Skin of body (tissue), 3 donors: ENCODE measurements at places on chromosomes 16 and 17.

DNA sequence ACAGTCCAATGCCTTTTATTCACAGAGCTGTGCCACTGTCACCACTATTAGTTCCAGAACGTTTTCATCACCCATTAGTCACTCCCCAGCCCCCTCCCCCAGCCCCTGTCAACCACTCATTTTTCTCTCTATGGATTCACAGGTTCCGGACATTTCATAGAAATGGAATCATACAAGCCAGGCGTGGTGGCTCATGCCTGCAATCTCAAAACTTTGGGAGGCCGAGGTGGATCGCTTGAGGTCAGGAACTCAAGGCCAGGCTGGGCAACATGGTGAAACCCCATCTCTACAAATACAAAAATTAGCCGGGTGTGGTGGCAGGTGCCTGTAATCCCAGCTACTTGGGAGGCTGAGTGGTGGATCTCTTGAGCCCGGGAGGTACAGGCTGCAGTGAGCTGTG, 759 bp upstream of the PAM16 start:
- DNase-seq, result no peak

DNA sequence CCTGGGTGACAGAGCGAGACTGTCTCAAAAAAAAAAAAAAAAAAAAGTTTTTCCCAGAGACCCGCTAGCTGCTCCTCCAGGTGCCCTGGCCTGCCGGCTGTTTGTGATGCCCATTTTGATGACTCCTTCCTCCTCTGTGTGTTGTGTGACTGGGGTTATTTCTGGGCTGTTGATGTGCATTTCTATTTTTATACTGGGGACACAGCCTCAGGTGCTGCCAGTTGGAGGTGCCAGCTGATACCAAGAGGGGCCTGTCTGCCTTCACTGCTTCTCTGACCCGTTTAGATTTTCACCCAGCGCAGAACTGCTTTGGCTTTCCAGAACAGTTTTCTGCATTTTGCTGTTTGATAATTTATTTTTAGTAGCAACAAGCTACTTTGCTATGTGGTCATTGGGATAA, 6.7 kb downstream of the PLA2G15 start:
- DNase-seq, result no peak

DNA sequence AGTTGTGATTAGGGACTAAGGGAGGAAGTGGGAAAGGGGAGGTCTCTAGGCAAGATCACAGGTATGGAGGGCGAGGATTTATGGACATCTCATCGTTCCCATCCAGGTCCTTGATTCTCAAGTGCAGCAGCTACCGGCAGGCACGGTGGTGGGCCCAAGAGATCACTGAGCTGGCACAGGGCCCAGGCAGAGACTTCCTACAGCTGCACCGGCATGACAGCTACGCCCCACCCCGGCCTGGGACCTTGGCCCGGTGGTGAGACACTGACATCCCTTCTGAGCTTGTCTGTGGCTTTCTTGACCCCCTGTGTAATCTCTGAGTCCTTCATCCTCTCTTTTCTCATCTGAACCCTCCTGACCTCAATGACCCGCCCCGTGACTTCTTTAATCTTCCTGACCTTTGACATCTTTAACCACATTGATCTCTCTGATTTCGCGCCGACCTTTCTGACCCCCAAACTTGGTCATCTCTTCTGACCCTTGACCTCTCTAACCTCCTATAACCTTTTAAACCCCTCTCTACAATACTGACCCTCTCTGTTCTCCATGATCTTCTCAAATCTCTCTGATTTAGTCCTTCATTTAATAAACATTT, 3.8 kb downstream of the PLD2 start:
- no peak for DNase-seq

DNA sequence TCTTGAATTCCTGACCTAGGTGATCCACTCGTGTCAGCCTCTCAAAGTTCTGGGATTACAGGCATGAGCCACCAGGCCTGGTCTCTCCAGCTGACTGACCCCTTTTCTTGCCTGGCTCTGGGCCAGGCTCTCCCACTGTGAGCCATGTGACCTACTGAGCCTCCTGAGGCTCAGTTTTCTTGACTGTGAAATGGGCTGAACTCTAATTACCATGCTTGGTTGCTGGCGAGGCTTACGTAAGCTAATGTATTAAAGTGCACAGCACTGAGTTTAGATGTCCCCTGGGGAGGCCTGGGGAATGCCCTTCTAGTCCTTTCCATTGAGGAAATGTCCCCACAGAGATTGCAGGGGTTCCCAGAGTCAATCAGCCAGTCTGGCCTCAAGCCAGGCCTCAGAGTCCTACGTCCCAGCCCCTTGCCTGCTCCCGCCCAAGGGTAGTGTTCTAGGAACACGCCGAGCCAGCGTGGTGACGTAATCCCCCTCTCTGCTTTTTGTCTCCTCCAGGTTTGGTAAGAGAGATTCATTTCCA, 45.8 kb upstream of the LGALS9 start:
- DNase-seq, result no peak

- DNase-seq, result no peak
Measured at GRCh38 chr17:29066606-29067005, 23.7 kb downstream of the PIPOX start.

GRCh38 chr16:10992797-10993196, 48.4 kb downstream of the CLEC16A start:
- DNase-seq, result no peak

DNA sequence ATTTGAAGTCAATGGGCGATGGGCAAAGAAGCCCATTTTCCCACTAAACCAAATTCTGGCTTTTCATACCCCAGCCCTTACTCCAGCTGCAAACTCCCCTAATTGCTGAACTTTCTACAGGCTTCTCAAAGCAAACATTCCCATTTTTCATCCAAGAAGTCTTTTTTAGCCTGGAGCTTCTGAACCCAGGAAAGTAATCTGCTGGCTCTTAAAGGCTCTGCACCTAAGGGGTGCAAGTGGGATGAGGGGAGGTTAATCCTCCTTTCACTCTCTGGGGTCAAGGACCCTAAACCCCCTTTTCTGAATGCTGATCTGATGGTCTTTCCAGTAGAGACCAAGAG, 2.4 kb downstream of the HOXB7 start:
- DNase-seq, result no peak

- no peak for DNase-seq
Measured at GRCh38 chr16:86176462-86176861, 277.5 kb downstream of the IRF8 start.

GRCh38 chr17:8467527-8467926, 31.8 kb downstream of the NDEL1 start:
- DNase-seq, result no peak

DNA sequence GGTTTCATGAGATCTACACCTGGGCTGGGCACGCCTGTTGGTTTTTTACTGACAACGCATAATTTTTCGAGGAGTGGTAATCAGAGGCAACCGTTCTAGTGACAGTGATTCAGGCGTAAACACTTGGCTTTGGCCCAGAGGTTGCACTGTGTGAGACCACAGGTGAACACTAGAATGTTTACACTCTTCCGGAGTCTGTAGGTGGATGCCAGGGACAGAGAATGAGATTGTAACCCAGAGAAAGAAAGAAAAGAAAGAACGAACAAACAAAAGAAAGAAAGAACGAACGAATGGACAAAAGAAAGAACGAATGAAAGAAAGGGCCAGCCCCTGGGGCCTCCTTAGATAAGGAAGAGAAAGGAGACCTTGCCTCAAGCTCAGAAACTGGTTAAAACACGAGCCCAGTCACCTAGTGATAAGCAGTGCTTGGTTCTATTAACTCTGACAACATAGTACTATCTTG, 113.2 kb downstream of the PRKCB start:
- no peak for DNase-seq

DNA sequence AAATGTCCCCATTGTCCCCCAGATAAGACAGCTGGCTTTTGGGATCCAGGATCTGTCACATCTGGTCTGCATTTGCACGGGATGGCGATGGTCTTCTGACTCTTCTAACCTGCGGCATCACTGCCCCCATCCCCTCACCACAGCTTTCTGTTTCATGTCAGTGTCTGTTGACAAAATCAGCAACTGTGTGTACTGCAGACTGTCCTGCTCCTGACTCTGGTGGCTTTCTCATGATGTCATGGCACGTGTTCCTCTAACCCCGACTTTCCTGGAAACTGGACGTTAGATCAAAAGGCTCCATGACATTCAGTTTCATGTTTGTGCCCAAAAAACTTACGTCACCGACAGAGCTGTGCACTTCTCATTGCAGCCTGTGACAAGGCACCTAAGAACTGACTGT, 30.1 kb upstream of the CPNE2 start:
- peak; percentile 16 for DNase-seq

DNA sequence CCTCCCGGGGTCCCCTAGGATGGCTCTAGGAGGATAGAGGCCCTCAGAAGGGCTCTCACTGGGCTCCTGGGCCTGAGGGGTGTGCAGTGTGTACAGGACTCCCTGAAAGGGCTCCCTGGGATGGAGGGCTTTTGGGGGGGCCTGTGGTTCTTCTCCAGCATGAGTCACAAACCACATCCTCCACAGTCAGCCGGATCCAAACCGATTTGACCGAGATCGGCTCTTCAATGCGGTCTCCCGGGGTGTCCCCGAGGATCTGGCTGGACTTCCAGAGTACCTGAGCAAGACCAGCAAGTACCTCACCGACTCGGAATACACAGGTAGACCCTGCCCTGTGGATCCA, 4.5 kb downstream of the TRPV2 start:
- DNase-seq, result no peak

DNA sequence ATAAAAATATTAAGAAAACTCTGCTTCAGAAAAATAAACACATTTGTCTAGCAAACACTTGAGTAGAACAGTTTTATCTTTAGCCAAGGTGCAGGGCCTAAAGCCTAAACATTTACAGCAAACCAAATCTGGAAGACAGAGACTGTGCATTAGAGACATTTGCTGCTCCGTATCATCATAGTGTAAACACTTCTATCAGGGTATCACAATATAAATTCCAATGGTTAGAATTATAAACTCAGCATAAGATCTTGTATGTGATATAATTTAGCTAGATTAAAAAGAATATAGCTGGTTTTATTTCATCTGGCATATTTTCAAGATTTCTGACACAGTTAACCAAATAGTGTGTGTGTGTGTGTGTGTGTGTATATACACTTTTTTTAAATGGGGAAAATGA, 133.8 kb upstream of the NACA2 start:
- DNase-seq, result no peak

GRCh38 chr17:77636835-77637817, 321.4 kb upstream of the TNRC6C start:
- DNase-seq, result no peak

DNA sequence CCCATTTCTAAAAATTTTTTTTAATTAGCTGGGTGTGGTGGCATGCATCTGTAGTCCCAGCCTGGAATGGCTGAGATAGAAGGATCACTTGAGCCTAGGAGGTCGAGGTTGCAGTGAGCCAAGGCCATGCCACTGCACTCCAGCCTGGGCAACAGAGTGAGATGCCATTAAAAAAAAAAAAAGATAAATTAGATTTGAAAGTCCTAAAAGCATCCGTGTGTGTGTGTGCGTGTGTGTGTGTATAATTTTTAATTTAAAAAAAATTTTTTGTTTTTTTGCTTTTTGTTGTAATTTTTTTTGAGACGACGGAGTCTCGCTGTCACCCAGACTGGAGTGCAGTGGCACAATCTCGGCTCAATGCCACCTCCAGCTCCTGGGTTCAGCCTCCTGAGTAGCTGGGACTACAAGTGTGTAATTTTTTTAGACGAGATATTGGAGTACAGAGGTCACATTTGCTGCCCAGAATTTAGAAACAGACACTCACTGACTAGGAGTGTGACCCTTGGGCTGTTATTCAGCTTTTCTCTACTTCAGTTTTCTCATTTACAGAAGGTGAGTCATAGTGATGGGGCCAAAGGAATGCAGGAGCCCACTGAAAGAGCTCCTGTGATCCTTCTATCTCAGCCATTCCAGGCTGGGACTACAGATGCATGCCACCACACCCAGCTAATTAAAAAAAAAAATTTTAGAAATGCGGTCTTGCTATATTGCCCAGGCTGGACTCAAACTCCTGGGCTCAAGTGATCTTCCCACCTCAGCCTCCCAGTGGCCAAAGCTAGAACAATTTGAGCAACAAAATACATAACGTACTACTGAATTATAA, 25.5 kb upstream of the TBX4 start:
- no peak for DNase-seq

GRCh38 chr16:9072806-9073341, 18.6 kb upstream of the HAPSTR1 start:
- DNase-seq, result no peak

DNA sequence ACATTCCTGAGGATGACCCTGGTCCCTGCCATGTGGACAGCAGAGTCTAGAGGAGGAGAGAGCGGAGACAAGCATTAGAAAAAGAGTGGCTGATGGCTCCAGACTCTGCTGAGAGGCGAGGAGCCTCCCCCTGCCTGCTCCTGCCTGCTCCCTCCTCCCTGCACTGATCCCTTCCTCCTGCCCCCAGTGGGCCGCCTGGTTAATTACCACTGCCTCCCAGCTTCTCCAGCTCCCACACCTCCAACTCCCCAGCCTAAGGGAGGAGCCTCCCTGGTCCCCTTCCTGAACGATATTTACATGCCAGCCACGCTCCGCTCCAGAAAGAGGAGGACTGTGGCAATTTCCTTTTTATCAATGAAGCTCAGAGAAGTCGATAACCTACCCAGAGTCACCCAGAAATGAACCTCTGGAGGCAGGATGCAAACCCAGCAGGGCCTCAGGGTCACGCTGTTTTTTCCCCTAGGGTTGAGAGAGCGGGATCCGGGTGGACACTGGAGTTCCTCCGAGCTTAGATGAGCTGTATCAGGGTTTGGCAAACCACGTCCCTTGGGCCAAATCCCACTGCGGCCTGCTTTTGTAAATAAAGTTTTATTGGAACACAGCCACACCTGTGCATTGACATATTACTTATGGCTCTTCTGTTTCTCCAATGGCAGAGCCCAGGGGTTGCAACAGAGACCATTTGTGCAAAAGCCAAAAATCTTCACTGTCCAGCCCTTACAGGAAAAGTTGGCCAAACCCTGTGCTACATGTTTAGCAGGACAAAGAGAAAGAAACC, 27.1 kb upstream of the JPH3 start:
- no peak for DNase-seq

DNA sequence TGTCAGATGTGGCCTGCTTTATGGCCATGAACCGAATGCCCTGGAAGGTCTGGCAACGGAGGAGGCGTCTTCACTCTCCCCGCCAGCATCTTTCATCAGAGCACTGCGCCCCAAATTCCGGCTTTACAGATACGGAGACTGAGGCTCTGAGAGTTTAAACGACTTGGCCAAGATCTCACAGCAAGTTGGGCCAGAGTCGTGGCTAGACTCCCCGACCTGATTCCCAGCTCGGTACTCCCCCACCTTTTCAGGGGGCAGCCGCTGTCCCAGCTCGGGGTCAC, 1.7 kb downstream of the NGFR start:
- DNase-seq, result no peak

DNA sequence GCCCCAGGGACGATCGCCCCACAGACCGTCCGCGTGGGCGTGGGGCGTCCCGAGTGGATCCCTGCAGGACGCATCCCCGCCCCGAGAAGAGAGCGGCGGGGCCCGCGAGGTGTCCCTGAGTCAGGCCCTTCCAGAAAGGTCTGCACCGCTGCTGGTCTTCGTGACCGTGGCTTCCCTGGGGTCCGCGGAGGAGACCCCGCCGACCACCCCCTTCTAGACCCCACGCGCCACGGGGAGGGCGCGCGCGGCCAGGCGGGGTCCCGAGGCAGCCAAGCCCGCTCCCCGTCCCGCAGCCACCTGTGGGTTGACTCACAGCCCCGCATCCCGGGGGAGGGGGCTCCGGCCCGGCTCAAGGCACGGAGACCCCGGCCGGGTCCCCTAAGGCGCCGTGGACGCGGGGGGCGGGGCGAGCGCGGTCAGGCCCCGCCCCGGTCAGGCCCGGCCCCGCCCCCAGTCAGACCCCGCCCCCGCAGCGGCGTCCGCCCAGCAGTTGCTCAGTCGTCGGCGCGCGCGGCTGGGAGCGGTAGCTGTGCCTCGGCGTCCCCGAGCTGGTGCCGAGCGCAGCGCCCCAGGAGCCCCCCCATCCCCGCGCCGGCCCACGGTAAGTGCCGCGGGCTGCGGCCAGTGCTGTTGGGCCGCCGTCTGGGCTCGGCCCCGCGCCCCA, at the start of gene BAIAP3:
Gene BAIAP3, plus strand, starts transcription at position 497 of the 664 bp plus-strand sequence. CDS start 4,905 bp downstream, outside the sequence.
- no peak for DNase-seq

- no peak for DNase-seq
Measured at GRCh38 chr16:82096641-82097040, 61.6 kb downstream of the HSD17B2 start.
